Glutamatergic neuron (in vitro differentiated cells): ENCODE measurements at places on chromosomes 7 and 10. TPM values are rescaled to one million over a fixed set of nuclear protein-coding genes. Genes with fewer than 3 reads are reported as not detected.

- peaks cover 5% of the 10 kb centered on the region for H3K36me3 ChIP-seq
- peaks cover 4% of the 10 kb centered on the region for H3K27me3 ChIP-seq
- no peak overlapping the region for H3K4me3 ChIP-seq
- DNase-seq: no peak
These were observed 240.7 kb downstream of the ANK3 start for GRCh38 chr10:60149003-60149402.

GRCh38 chr10:22551681-22552365, 162.6 kb downstream of the PIP4K2A start:
- no peak for DNase-seq
- H3K27ac ChIP-seq: no peak overlapping the region
- H3K4me1 ChIP-seq: peaks cover 5% of the 10 kb centered on the region
- no peaks in the 10 kb centered on the region for H3K36me3 ChIP-seq

- H3K4me3 ChIP-seq: no peak overlapping the region
- no peak for DNase-seq
- H3K27me3 ChIP-seq: peaks cover 11% of the 10 kb centered on the region
- no peaks in the 10 kb centered on the region for H3K4me1 ChIP-seq
- no peaks in the 10 kb centered on the region for H3K36me3 ChIP-seq
These were observed 12.5 kb downstream of the ADRA2A start for GRCh38 chr10:111089293-111089692.

GRCh38 chr10:125568156-125568555, 114.8 kb downstream of the TEX36 start:
- H3K27ac ChIP-seq: no peak overlapping the region
- H3K36me3 ChIP-seq: peaks cover 10% of the 10 kb centered on the region
- no peak overlapping the region for H3K4me3 ChIP-seq
- no peaks in the 10 kb centered on the region for H3K4me1 ChIP-seq

GRCh38 chr7:16531707-16532106, 5.1 kb downstream of the LRRC72 start:
- DNase-seq: no peak
- no peaks in the 10 kb centered on the region for H3K4me1 ChIP-seq
- no peak overlapping the region for H3K4me3 ChIP-seq
- no peaks in the 10 kb centered on the region for H3K27me3 ChIP-seq
- no peak overlapping the region for H3K27ac ChIP-seq
- no peaks in the 10 kb centered on the region for H3K36me3 ChIP-seq

- no peaks in the 10 kb centered on the region for H3K27me3 ChIP-seq
- no peak overlapping the region for H3K4me3 ChIP-seq
- no peaks in the 10 kb centered on the region for H3K4me1 ChIP-seq
- H3K36me3 ChIP-seq: no peaks in the 10 kb centered on the region
- H3K27ac ChIP-seq: no peak overlapping the region
These were observed 583.8 kb downstream of the LRMDA start for GRCh38 chr10:76015245-76015644.

DNA sequence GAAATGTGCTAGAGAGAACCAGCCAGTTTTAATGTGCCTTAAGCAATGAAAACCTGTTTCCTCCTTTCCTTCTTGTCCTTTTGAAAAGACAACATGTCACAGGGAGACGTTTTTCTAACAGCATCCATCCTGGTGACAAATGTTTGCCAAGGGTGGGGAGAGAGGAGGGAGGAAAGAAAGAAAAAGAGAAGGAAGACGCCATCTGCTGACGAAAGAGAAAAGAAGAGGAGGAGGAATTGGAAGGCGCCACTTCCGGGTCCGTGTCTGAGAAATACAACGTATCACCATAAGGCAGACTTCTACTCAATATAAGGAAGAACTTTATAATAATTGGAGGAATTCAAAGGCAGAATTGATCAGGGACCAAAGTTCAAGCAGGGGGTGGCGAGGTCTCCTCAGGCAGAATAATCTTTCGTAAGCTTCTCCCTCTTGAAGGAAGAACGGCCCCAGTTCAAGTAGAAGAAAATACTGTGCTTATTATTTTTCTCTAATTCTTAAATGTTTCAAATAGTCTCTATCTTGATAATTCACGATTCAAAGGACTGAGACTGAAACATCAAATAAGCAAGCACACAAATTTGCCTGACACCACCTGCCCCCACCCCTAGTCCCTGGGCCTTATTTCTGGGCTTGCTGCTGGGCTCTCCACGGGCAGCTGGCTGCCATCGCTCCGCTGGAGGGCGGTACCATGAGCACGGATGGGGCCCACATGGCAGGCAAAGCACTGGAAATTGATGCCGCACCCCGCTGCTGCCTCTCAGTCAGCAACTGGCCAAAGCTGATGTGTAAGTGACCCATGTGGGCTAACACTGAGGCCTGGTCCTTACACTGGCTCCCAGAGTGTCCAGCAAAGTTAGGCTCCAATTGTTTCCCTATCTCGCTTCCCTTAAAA, 273.7 kb upstream of the KLF14 start:
- peak overlapping the region; percentile 3 for H3K4me3 ChIP-seq
- peak; percentile 37 for DNase-seq
- peak overlapping the region; percentile 36 for H3K27ac ChIP-seq
- no peaks in the 10 kb centered on the region for H3K36me3 ChIP-seq
- H3K4me1 ChIP-seq: peaks cover 6% of the 10 kb centered on the region
- H3K27me3 ChIP-seq: peaks cover 2% of the 10 kb centered on the region

GRCh38 chr7:24573554-24574338, 494 bp downstream of the PALS2 start:
- H3K36me3 ChIP-seq: no peaks in the 10 kb centered on the region
- peaks cover 2% of the 10 kb centered on the region for H3K27me3 ChIP-seq
- H3K4me3 ChIP-seq: peak overlapping the region; percentile 88
- peak; percentile 64 for DNase-seq
- H3K4me1 ChIP-seq: peaks cover 2% of the 10 kb centered on the region

DNA sequence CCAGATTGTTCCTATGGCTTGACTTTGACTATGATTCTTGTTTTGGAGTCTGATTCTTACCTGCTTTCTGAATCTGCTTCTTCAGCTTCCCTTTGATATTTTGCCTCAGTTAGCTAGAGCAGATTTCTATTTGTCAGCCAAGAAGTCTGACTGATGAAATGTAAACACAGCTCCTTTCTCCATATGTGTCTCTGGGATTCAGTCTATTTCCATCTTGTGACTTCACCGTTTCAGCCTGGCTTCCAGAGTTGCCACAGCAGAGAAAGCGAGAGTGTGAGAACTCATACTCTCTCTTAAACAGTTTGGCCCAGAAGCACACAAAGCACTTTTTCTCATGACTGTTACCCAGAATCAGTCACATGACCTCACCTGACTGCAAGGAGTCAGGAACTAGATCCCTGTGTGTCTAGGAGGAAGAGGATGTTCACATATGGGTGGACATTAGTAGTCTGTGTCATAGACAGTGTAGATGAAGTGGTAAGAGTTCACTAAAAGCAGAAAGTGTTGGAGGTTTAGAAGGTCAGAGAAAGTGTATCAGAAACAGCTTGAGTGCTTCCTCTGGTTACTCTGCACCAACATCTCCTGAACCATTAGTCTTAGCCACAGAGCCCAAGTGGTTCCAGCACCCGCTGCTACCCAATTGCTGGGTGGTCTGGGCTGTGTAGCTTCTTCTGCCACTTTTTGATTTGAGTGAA, 103.4 kb upstream of the CDK6 start:
- no peak for DNase-seq
- no peak overlapping the region for H3K27ac ChIP-seq
- no peaks in the 10 kb centered on the region for H3K27me3 ChIP-seq

GRCh38 chr7:66771795-66772194, 31.3 kb downstream of the RABGEF1 start:
- H3K4me1 ChIP-seq: peaks cover 13% of the 10 kb centered on the region
- no peak overlapping the region for H3K27ac ChIP-seq
- H3K4me3 ChIP-seq: no peak overlapping the region
- no peak for DNase-seq
- H3K27me3 ChIP-seq: no peaks in the 10 kb centered on the region

DNA sequence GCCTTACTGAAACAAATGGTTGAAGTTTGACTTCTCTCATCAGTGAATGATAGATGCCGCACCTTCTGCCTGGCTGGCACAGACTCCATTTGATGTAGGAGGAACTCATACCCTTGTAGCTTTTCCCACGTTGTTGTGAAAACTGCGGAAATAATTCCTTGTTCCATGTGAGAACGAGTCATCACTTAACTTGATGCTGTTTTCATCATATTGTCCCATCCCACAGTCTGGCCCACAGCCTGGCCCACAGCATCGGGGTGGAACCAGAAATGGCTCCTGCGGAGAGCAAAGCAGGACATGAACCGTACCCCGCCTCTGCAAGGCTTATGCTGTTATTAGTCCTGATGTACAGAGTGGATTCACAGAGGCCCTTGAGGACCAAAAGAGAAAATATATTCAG, 587.0 kb downstream of the SDK1 start:
- H3K4me3 ChIP-seq: no peak overlapping the region
- DNase-seq: no peak
- peaks cover 16% of the 10 kb centered on the region for H3K36me3 ChIP-seq
- H3K27me3 ChIP-seq: peaks cover 15% of the 10 kb centered on the region

DNA sequence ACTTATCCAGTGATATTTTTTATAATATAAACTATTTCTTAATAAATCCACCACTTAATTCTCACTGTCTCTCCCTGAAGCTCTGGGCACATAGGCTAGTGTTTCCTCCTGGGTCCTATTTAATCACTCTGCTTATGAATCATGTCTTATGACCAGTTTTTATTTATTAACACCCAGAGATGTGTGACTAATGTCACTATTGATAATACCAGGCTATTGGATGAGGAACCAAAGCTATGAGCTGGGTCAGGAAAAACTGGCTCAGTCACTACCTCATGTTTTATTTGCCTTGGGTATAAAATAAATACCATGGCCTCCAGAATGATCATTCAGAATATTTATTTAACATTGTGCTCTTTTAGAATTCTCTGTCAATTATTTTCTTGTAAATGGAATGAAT, 5.2 kb downstream of the SEMA3E start:
- no peak overlapping the region for H3K4me3 ChIP-seq
- H3K27ac ChIP-seq: no peak overlapping the region
- H3K36me3 ChIP-seq: no peaks in the 10 kb centered on the region

- no peaks in the 10 kb centered on the region for H3K27me3 ChIP-seq
- DNase-seq: no peak
- H3K36me3 ChIP-seq: no peaks in the 10 kb centered on the region
- peak overlapping the region; percentile 31 for H3K27ac ChIP-seq
These were observed 359.2 kb upstream of the AOAH start for GRCh38 chr7:37083311-37084096.

- peak overlapping the region; percentile 92 for H3K4me3 ChIP-seq
- peak overlapping the region; percentile 68 for H3K27ac ChIP-seq
- peaks cover 25% of the 10 kb centered on the region for H3K27me3 ChIP-seq
These were observed 2.3 kb upstream of the DRGX start for GRCh38 chr10:49398000-49398861.

- no peak for DNase-seq
- no peak overlapping the region for H3K27ac ChIP-seq
- no peaks in the 10 kb centered on the region for H3K27me3 ChIP-seq
- no peak overlapping the region for H3K4me3 ChIP-seq
- H3K36me3 ChIP-seq: no peaks in the 10 kb centered on the region
These were observed 48.3 kb downstream of the CSTF2T start for GRCh38 chr10:51651063-51651462.

DNA sequence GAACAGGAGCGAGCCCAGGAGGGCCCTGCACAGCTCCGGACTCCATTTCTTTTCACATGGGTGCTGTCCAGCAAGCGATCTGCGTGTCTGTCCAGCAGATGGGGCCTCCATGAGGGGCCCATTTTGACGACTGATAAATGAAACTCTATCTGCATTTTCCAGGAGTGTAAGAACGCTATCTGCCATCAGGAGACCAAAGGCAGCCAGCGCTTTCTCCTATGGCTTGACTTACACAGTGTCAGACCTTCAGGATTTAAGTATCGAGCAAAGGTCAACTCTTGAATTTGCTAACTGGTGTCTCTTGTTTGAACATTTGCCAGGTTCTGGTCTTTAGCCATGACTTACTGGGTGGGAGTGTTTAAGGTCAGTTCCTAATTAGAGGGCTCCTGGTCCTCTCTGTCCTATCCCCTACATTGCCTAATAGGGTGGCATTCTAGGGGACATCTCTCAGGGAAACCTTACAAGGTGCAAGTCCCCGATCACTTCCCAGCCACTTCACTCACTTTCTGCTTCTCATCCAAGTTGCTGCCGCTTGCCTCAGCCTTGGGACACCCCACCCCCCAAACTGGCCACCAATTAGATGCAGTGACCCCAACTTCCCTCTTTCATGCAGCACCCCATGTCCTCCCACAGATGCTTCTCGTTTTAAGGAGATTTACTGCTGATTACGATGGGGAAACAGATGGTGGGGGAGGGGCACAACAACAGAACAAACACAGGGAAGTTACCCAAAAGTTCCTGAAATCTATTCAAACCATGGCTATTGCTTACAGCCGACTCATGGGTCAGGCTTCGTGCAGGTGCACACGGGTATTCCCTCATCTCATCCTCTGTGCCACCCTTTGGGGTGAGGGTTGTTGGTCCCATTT, 20.0 kb downstream of the VSIR start:
- peak overlapping the region; percentile 92 for H3K27ac ChIP-seq
- no peaks in the 10 kb centered on the region for H3K36me3 ChIP-seq
- H3K4me1 ChIP-seq: peaks cover 29% of the 10 kb centered on the region
- DNase-seq: no peak
- peak overlapping the region; percentile 55 for H3K4me3 ChIP-seq

DNA sequence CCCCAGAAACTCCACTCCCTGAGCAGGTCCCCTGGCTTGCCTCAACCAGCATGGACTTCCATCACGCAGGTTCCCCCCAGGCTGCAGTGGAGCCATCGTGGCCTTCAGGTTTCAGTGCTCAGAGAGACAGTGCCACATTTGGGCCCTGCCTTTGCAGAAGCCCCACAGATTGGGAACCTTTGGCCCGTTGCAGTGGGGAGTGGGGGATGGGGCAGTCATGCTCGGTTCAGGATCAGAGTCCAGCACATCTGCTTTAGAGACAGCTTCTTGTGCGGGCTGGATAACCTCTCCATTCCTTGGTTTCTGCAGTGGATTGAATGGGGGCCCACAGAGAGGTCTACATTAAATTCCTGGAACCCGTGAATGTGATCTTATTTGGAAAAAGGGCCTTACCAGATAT, 183.9 kb downstream of the EBF3 start:
- peaks cover 2% of the 10 kb centered on the region for H3K27me3 ChIP-seq
- H3K4me3 ChIP-seq: no peak overlapping the region
- peaks cover 11% of the 10 kb centered on the region for H3K4me1 ChIP-seq
- peaks cover 9% of the 10 kb centered on the region for H3K36me3 ChIP-seq
- H3K27ac ChIP-seq: no peak overlapping the region

GRCh38 chr10:75226656-75227055, 9.1 kb downstream of the COMTD1 start:
- no peak for DNase-seq
- peaks cover 6% of the 10 kb centered on the region for H3K27me3 ChIP-seq
- H3K4me3 ChIP-seq: no peak overlapping the region
- H3K27ac ChIP-seq: no peak overlapping the region

- no peaks in the 10 kb centered on the region for H3K4me1 ChIP-seq
- H3K4me3 ChIP-seq: no peak overlapping the region
- no peak for DNase-seq
These were observed 360.9 kb downstream of the GPAM start for GRCh38 chr10:111822661-111823060.

Gene ANXA8
- total RNA-seq: not detected

Gene MRC1
- 7.9 TPM for total RNA-seq
